M059J (cell line): ENCODE measurements at places on chromosomes 11 and 22. TPM values are rescaled to one million over a fixed set of nuclear protein-coding genes. Genes with fewer than 3 reads are reported as not detected.
A peak's percentile ranks its signal among the peaks of the same experiment; 100 is the strongest.

APOL1 gene
- 24.0 and 31.5 TPM in 2 replicates for total RNA-seq

DNA sequence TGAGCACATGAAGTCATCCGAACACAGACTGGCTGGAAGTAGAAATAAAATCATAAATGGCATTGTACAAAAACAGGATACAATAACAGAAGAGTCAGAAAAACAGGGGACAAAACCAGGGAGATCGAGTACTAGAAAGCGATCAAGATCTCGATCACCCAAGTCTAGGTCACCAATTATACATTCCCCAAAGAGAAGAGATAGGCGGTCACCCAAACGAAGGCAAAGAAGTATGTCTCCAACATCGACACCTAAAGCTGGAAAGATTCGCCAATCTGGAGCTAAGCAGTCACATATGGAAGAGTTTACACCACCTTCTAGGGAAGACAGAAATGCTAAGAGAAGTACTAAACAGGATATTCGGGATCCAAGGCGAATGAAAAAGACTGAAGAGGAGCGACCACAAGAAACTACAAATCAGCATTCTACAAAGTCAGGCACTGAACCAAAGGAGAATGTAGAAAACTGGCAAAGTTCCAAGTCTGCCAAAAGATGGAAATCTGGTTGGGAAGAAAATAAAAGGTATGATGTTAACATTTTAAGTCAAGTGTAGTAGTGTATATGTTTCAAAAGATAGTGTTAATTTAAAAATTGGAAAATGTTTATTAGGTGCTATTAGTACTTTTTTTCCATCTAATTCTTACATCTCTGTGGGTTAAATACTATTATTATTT lies 9.4 kb downstream of the PCF11 start:
- DNase-seq: no peak

SHISA8 gene
- total RNA-seq: not detected in 2 replicates

LRRC4C gene
- total RNA-seq: 0.15 and 0.17 TPM in 2 replicates

GRCh38 chr11:20048246-20048645 lies 112.0 kb downstream of the DBX1 start:
- DNase-seq: peak; percentile 47

- no peak for DNase-seq
Observed at GRCh38 chr11:1158681-1159487, 1.1 kb downstream of the MUC5AC start.

DNA sequence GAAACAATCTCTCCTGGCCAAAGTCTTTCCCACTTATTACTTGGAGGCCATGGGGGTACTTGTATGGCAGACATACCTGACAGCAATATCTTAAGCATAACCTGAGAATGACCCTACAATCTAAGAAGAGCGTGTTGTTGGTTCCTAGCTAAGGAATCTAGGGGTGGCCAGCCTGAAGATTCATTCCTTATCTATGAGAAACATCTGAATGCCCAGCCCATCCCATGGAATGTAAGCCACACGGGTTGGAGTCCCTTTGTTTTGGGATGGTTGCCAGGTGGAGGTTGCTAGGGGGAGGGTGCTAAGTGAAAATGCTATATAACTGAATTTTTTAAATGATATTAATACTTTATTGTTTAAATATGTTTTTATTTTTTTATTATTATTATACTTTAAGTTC lies 725.0 kb downstream of the ETS1 start:
- peak; percentile 91 for DNase-seq

EPS8L2 gene
- 4.9 and 10.6 TPM in 2 replicates for total RNA-seq

DNA sequence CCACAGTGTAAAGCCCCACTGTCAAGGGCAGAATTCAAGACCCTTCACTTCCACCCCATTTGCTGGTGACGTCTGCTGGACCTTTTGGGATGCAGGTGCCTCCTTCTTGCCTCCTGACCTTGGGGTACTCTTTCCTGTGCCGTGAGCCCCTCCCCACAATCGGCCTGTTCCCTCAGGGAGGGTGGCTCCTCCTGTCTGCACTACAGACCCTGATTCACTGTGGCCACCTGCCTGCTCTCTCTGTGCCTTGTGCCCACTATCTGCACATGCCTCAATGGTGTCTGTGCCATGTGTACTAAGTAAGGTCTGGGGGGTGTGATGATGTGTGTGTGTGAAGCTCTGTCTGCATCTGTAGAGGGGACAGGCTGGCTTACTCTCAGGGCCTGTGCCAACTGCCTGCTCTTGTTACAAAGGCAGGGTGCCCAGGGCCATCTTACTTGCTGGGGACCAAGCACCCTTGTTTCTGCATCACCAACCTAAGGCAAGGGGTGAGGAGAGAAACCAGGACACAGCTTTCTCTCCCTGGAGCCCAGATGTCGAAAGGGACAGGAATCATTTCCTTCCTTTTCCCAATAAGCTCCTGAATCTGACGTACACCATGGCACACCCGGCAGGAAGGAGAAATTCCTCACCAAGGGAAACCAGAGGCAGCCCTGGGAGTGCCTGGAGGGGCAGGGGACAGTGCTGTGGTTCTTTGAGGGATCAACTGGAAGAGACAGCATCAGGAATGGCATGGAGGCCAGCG lies 3.7 kb downstream of the PPM1F start:
- no peak for DNase-seq

DNA sequence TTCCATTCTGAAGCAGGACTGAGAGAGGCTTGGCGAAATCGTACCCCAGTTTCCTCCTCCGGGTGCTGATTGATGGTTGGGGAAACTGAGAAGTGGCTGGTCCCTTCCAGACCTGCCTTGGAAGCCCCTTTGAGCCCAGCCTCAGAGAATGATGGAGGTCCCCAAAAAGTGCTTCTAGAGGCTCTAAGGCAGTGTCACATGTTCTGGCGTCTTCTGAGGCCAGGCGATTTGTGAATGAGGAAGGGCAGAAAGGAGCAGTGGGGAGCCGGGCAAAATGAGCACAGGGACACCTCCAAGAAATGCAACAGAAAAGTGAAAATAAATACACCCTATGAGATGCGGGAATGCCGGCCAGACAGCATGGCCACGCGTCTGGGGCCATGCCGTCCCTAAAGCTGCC lies 1.0 kb upstream of the LIF start:
- DNase-seq: no peak

- no peak for DNase-seq
Observed at GRCh38 chr22:43996170-43996980, 27.7 kb upstream of the PARVB start.

DNA sequence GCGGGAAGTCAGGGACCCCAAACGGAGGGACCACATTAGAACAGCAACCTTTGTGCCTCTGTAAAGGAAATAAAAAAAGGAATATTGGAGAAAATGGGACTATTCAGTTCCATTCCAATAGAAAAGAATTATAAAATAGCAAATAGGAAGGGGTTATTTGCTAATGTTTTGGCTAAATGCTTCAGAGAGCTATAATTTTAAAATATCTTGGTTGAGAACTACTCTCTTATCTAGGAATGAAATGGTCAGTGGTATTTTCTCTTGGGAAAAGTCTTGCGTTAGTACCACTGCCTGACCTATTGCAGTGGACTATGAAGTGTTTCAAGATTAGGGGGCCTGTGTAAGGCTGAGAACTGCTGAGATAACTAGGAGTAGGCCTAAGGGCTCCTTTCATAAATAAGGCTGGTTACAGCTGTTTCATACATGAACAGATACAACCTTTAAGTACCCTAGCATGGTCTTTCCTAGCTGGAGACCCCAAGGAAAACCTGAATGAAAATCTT lies 6.9 kb upstream of the WEE1 start:
- DNase-seq: peak; percentile 59

TEX12 gene
- 0.22 TPM in 1 of 2 replicates, not detected in the other for total RNA-seq

RHOG gene
- total RNA-seq: 46.6 and 67.0 TPM in 2 replicates

RNF121 gene
- 30.8 and 33.4 TPM in 2 replicates for total RNA-seq

DNA sequence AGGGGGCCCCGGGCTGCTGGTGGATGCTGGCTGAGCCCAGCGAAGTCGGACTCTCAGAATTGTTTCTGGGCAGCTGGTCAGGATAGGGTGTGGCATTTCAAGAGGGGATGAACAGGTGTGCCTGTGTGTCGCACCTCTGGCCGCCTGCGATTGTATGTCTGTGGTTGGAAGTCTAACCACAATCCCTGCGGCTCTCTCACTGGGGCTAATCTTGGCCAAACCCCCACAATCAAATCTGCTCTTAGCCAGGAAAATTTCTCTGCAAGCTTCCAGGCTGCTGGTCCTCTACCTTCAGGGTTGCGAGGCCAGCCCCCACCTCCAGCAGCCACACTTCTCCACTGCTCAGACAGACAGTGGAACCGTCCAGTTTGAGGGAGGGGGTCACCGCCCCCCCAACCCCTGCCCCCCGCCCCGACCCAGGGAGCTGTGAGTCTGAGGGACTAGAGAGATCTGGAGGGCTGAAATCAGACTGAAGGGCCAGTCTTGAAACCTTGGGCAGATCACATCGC lies 953 bp downstream of the ATG16L2 start:
- DNase-seq: peak; percentile 74

DNA sequence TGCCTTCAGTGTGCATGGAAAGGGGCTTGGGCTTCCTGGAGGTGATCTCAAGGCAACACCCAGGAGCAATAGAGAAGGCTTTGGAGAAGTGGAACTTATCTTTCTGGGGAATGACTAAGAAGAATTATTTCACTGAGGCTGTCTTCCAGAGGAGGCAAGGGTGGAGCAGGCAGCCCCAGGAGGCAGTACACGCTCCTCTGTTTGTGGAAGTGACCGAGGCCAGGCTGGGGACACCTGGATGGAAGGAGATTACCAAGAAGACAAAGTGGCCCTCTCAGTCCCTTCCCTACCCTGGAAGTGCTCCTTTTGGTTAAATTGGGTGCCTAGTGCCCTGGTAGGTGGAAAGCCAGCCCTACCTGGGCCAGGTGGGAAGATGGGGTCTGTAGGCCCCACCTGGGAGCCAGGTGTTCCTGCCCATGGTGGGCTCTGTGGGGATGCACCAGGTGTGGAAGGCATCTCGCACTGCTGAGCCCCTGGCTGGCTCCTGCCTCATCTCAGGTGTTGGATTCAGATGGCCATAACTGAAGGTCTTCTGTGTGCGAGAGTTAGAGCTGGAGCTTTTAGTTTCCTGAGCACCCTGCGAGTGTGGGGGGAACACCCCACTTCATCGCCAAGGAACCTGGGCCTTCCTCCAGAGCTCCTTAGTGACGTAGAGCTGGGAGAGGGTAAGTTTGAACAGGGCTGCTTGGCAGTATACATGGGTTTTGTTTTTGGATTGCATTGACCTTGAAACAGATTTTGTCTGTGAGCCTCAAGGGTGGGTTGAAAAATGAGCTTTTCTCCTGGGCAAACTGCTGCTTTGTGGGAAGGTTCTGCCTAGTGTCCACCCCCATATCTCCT lies 46.1 kb downstream of the MICAL2 start:
- DNase-seq: no peak

GRCh38 chr22:17250380-17251082 lies 31.3 kb upstream of the ADA2 start:
- no peak for DNase-seq

DNA sequence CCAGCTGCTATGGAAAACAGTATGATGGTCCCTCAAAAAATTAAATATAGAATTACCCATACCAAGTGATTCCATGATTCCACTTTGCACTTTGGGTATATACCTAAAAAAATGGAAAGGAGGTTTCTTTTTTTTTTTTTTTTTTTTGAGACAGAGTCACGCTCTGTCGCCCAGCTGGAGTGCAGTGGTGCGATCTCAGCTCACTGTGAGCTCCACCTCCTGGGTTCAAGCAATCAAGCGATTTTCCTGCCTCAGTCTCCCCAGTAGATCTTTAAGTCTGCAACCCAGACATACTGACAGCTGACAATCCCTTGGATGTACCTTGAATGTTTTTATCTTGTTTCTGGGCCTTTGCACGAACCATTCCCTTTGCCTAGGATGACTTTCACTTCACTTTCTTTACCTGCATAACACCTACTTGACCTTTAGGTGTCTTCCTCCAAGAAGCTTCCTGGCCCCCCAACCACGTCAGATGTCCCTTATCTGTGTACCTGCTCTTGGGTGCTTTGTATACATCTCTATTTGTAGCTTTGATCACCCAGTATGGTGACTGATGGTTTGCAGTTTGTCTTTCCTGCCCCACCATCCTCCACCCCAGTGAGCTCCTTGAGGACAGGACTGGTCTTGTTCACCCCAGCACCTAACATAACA lies 11.6 kb downstream of the UCP3 start:
- DNase-seq: no peak

- DNase-seq: no peak
Observed at GRCh38 chr22:40818192-40818746, 877 bp downstream of the SLC25A17 start.

DNA sequence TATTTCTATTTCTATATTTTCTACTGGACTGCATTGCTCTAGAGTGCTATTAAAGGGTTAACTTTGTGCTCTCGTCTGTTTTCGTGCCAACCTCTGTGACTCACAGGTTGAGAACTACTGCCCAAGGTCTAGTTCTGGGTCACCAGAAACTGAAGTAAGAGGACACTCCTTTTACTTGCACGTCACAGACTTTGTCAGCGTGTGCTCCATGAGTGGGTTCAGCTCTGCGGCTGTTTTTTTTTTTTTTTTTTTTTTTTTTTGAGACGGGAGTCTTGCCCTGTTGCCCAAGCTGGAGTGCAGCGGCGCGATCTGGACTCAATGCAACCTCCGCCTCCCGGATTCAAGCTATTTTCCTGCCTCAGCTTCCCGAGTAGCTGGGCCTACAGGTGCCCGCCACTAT lies 49.8 kb downstream of the CLMP start:
- DNase-seq: peak; percentile 97
